Pons (tissue), 1 donor: ENCODE measurements at places on chromosomes 3 and 15.
A peak's percentile ranks its signal among the peaks of the same experiment; 100 is the strongest.

GRCh38 chr3:85475346-85475745, 516.6 kb downstream of the CADM2 start:
- DNase-seq = no peak

GRCh38 chr3:169755488-169755887, 9.4 kb downstream of the TERC start:
- no peak for DNase-seq

DNA sequence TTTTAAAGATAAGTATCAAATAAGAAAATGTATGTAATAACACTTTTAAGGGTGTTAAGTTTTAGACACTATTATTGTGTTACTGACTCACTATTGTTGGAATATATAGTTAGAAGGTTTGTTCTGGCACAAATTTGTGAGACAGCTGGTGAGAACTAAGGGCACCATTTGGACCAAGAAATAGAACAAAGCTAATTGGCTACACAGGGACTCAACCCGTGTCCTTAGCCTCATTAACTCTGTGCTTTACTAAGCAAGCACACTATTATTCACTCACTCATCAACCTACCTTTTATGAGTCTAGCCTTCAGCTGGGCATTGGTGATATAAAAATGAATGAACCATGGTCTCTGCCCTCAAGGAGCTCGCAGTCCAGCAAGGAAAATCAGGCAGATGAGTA, 4.1 kb upstream of the UNC13C start:
- no peak for DNase-seq

GRCh38 chr15:97992823-97993222, 32.3 kb downstream of the ARRDC4 start:
- DNase-seq = no peak

DNA sequence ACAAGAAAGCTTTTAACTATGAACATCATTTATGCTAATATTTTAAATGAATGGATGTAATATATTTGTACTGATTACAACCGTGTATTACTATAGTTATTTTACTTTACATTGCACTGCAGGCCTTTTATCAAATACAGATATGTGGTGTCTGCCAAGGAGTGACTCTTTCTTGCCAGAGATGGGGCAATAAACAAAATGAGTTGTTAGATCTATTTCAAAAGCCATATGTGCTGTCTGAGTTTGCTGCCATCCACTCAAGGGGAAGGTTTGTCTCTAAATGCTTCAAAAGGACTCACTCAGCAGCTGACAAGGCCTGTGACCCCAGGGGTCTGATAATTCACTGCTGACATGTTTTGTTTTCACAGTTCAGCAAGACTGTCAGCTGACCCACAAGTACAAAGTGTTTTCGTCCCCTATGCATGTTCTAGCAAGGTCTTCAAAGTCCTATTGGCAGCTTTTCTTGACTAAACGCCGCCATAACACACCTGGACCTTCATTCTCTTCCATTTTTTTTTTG, 41.3 kb upstream of the ZBED2 start:
- DNase-seq = no peak

- DNase-seq = no peak
These were observed 21.0 kb downstream of the PPCDC start for GRCh38 chr15:75044258-75044878.

- DNase-seq = no peak
These were observed 256.2 kb downstream of the NLGN1 start for GRCh38 chr3:173653781-173654180.

DNA sequence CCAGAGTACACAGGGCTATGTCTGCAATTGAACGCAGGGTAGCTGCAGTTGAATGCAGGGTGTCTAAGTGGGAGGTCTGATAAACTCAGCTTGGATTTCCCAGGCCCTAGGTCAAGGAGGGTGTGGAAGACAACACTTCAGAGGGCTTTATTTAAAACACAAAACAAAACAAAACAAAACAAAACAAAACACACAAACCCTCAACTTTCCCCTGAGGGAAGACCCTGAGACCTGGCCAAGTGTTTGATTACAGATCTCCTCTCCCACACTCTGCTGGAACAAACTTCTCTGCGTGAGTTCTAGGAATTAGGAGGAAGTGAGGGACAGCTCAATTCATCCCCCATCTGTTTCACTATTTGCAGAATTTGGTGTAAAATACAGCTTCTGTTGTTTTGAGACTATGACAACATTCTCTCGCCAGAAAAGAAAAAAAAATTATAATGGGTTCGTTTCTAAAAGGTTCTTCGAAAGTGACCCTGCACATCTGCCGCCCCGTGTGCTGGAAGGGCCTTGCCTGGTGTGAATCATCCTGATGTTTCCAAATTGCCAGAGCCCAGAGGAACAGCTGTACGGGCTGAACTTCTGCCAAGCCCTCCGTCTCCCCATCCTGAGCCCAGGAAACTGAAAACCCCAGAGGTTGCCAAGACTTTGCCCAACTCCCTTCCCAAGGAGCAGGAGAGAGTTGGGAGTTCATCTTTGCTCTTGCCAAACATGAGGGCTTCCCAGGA, 73.3 kb upstream of the RAD18 start:
- no peak for DNase-seq

DNA sequence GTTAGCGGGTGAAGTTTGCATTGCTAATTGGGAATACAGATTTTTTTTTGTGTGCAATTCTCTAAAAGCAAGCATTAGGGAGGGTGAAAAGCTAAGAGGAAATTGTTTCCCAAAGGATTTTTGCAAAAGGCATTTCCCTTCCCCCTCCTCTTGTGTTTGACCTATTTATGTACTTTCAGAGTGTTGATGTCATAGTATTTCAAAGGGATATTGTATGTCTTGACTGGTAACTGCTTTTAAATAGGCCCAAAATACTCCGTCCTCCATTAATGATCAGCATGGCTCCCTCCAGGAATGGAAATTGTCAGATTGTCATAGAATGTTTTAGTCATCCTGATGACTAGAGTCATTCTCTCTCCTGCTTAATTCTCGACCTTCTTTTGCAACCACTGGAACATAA, 32.4 kb downstream of the TRIM71 start:
- DNase-seq = no peak

GRCh38 chr3:151644020-151644620, 89.6 kb upstream of the AADACL2 start:
- DNase-seq = no peak

- DNase-seq = no peak
These were observed 19.1 kb downstream of the HSPBAP1 start for GRCh38 chr3:122774564-122774963.

DNA sequence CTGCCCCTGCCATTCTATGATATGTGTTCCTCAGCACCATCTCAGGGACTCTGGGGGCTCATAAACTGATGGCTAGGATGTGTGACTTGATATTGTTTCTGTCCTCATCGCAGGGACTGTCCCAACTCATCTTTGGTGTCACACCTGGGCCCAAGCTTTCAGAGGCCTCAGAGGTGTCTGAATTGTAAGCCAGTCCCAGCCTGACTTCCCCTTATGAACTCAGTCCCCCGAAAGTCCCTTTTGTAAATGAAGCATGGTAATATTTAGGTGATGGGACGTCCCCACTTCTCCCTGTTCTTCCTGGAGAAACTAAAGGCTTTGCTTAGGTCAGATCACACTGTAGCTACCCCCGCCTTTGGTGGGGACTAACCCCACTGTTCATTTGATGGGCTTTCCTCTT, 142.4 kb upstream of the TLE3 start:
- DNase-seq = no peak

DNA sequence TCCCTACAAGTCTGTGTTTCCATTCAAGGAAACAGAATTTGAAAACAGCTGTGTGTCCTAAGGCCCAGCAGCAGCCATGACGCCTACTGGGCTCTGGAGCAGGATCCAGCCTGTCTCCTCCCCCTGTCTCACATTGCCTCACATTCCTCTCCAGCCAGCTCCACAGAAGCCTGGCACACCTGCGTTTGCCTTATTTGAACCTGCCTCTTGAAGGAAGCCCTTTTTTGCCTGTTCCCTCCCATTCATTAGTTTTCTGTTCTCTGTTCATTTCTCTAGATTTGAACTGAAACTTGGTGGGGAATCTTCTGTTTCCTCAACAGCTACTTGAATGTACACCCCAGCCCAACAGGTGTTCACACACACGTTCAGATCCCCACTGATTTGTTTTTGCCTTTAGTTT, 890.5 kb downstream of the TUSC7 start:
- DNase-seq = no peak

DNA sequence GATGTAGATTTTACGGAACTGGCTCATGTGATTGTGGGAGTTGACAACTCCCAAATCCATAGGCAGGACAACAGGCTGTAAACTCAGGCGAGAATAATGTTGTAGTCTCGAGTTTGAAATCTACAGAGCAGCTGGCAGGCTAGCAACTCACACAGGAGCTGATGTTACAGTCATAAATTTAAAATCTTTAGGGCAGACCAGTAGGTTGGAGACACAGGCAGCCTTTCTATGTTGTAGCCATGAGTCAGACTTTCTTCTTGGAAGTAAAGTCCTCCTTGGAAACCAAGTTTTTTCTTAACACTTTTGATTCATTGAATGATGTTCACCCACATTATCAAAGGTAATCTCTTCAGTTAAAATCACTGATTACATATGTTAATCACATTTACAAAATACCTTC, 89.1 kb upstream of the ALCAM start:
- no peak for DNase-seq

GRCh38 chr3:115790759-115791158, 167.4 kb downstream of the GAP43 start:
- no peak for DNase-seq

DNA sequence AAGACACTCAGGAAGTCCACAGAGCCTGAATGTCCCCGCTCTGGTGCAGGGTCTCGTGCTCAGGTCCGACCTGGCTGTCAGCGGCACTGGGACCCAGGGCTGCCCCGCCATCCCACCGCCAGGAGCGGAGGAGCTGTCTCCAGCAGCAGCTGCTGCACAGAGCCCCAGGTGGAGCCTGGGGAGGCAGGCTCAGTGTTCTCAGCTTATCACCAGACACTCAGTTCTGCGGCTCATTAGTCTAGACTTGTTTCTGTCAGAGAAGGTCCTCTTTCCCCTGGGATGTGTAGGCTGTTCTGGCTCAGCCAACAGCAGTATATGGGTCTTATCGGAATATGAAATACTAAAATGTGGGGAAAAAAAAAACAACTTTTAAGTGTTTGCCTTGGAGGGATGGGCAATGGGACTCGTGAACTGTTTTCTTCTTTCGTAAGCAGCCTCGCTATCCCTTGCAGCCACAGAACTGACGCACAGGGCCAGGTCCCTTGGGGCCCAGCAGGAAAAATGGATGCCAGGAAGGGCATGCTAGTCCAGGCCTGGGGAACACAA, 75.9 kb downstream of the KLF13 start:
- DNase-seq = no peak

DNA sequence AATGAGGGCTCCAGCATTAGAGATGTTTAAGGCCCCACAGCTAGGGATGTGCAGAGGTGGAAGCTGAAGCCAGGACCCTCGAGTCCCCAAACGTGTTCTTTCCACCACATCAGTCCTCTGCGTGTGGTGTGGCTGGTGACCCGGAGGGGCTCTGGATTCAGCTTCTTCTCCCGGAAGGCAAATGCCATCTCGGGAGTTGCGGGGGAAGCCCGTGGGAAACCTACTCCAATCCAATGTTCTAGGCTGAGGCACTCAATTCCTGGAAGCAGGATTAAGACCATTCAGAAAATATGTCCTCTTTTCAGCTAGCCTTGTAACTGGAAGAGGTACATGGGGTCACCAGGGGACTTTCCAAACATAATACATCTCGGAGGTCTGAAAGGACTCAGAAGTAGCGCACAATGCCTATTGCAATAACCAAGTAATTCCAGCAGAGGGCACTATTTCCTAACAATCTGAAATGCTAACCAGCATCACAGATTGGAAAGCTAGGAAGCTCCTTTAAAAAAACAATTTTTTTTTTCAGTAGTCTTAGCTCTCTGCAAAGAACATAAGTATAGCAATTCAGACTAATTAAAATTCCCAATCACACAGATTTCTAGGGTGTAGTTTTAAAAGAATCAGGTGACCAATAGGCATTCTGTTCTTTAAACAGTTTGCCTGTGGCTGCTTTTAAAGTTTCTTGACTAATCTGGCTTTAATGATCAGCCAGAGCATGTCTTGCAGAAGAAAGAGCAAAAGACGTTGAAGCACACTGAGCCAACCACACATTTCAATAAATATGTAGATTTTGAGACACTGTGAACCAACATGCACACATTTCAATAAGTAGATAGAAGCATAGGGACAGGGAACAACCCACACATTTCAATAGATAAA, 36.1 kb downstream of the BNC1 start:
- peak; percentile 84 for DNase-seq

DNA sequence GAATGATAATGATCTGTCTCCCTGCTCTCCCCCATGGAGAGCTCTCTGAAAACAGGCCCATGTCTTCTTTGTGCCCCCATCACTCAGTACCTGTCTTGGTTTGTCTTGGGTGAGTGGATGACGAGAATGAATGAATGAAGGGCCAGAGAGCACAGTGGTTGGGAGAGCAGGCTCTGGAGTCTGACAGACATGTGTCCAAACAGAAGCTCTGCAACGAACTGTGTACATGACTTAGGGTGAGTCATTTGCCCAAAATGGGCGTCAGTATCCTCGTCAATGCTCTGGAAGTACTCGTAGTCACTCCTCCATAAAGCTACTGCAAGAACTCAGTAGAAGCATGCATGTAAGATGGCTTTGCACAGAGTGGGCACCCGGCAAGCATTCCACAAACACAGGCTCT, 170.2 kb upstream of the TLE3 start:
- DNase-seq = no peak

GRCh38 chr3:177282119-177282655, 84.9 kb upstream of the TBL1XR1 start:
- DNase-seq = no peak

DNA sequence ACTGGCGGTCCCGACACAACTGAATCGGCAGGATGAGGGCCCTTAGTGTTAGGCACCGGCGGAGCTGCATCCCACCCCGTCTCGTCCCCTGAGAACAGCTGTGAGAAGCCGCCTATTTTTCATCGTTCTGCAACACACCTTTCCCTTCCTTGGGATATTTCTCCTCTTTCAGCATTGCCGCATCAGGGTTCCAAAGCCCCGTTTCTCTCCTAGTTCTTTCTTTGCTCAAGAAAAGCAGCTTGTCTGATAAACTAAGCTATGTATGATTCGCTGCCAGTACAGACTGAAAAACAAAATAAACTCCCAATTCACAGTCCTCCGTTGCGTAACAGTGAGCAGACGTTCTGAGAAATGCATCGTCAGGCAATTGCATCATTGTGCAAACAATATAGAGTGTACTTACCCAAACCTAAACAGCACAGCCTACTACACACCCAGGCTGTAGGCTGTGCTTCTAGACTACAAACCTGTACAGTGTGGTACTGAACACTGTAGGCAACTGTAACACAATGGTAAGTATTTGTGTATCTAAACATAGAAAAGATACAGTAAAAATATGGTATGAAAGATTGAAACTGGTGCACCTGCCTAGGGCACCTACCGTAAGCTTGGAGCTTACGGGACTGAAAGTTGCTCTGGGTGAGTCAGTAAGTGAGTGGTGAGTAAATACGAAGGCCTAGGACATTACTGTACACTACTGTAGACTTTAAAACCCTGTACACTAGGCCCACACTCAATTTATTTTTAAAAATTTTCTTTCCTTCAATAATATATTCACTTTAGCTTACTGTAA, 8.9 kb upstream of the ADAMTS17 start:
- no peak for DNase-seq

DNA sequence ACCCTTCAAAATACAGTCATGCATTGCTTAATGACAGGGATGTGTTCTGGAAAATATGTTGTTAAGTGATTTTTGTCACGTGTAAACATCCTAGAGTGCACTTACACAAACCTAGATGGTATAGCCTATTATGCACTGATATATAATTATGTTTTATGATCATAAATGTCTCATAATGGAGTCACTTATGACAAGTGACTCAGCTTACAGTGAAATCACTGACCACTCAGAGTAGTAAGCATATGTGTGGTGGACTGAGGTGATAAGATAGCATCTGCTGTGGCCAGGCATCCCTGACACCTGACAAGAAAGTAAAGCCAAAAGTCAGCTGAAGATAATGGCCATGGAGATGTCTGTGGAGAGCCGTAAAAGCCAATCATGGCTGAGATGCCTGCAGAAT, 5.4 kb downstream of the ACAD11 start:
- DNase-seq = no peak
